Uterus (tissue), 4 donors: ENCODE measurements at places on chromosomes 11 and 22. TPM values are rescaled to one million over a fixed set of nuclear protein-coding genes. Genes with fewer than 3 reads are reported as not detected.
A peak's percentile ranks its signal among the peaks of the same experiment; 100 is the strongest.

The SYCE3 gene
- not detected for total RNA-seq

The CHRNA10 gene
- total RNA-seq = not detected

The NNMT gene
- total RNA-seq = 4.6 TPM

The GRIA4 gene
- not detected for total RNA-seq

The ESAM gene
- 91.6 TPM for total RNA-seq

The KCTD14 gene
- 6.7 TPM for total RNA-seq

The CARNS1 gene
- total RNA-seq = not detected

The ART5 gene
- total RNA-seq = not detected

The RTN4RL2 gene
- not detected for total RNA-seq

The CENPM gene
- total RNA-seq = not detected

The P2RX3 gene
- 0.69 TPM for total RNA-seq

The CD3G gene
- not detected for total RNA-seq

- H3K27me3 ChIP-seq = no peaks in the 10 kb centered on the region
- no peak overlapping the region for H3K4me3 ChIP-seq
- no peak overlapping the region for H3K27ac ChIP-seq
- no peaks in the 10 kb centered on the region for H3K36me3 ChIP-seq
- H3K4me1 ChIP-seq = no peaks in the 10 kb centered on the region
Observed at GRCh38 chr11:1468473-1469066, 18.0 kb downstream of the MOB2 start.

- no peak overlapping the region for H3K27ac ChIP-seq
- H3K4me3 ChIP-seq = no peak overlapping the region
- H3K36me3 ChIP-seq = no peaks in the 10 kb centered on the region
- DNase-seq = no peak
- H3K4me1 ChIP-seq = no peaks in the 10 kb centered on the region
Observed at GRCh38 chr11:90434858-90435257, 212.0 kb upstream of the CHORDC1 start.

GRCh38 chr22:41437198-41437597, 9.4 kb downstream of the TOB2 start:
- peaks cover 4% of the 10 kb centered on the region for H3K4me1 ChIP-seq
- no peak overlapping the region for H3K27ac ChIP-seq
- H3K27me3 ChIP-seq = no peaks in the 10 kb centered on the region
- no peaks in the 10 kb centered on the region for H3K36me3 ChIP-seq

DNA sequence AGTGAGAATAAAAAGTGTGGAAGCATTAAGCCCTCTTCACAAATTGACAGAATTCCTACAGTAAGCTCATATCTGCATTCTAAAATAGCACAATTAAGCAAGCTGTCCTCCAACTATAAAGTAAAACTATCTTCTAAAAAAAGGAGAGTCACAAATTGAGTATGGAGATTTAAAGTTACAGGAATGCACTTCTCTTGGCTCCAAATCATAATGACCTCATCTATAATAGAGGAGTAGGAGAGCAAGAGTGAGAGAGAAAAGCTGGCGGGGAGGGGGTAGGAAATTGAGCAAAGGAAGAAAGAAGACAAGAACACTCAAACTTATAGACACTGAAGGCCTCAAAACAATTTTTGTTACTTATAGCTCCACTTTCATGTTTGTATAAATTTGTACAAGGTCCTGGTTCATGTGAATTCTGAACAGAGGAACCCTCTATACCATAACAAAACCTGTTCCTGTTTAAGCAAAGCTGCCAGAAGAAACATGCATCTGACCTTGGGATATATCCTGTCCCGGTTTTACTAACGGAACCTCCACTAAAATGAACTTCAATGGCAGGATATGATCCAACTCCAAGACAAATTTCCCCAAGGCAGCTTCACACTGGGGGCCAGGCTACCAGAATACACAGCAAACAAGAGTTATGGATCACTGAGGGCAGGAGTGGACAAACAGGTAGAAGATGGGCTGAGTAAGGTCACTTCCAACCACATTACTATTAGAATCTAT, 37.2 kb downstream of the SLC35F2 start:
- no peak overlapping the region for H3K4me3 ChIP-seq
- DNase-seq = no peak
- no peaks in the 10 kb centered on the region for H3K27me3 ChIP-seq
- no peaks in the 10 kb centered on the region for H3K36me3 ChIP-seq
- no peak overlapping the region for H3K27ac ChIP-seq

DNA sequence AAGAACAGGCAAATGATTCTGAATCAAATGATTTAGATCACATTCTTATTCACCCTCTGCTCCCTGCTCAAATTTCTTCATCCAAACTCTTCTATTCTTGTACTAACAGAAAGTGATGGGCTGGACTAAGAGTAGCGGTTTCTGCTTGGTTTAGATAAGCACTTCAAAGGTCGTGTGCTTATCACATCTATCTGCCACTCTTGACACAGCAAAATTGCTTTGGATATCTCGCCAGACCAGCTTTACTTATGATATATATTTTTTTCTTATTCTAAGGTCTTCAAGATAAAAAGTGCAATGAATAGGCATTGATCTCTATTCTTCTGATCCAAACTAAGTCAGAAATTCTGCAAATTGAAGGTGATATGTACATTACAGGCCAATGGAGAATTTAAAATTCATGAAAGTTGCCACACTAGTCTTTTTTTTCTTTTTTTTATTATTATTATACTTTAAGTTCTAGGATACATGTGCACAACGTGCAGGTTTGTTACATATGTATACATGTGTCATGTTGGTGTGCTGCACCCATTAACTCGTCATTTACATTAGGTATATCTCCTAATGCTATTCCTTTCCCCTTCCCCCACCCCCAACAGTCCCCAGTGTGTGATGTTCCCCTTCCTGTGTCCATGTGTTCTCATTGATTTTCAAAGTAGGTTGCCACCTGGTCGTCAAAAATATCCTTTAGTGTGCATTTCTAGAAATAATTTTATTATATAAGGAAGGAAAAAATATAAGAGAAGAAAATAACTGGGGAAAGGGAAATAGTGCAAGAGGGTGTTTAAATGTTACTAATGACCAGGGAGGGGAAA, 1941.0 kb upstream of the RAG2 start:
- H3K27ac ChIP-seq = no peak overlapping the region
- no peak overlapping the region for H3K4me3 ChIP-seq
- DNase-seq = no peak
- H3K36me3 ChIP-seq = no peaks in the 10 kb centered on the region

DNA sequence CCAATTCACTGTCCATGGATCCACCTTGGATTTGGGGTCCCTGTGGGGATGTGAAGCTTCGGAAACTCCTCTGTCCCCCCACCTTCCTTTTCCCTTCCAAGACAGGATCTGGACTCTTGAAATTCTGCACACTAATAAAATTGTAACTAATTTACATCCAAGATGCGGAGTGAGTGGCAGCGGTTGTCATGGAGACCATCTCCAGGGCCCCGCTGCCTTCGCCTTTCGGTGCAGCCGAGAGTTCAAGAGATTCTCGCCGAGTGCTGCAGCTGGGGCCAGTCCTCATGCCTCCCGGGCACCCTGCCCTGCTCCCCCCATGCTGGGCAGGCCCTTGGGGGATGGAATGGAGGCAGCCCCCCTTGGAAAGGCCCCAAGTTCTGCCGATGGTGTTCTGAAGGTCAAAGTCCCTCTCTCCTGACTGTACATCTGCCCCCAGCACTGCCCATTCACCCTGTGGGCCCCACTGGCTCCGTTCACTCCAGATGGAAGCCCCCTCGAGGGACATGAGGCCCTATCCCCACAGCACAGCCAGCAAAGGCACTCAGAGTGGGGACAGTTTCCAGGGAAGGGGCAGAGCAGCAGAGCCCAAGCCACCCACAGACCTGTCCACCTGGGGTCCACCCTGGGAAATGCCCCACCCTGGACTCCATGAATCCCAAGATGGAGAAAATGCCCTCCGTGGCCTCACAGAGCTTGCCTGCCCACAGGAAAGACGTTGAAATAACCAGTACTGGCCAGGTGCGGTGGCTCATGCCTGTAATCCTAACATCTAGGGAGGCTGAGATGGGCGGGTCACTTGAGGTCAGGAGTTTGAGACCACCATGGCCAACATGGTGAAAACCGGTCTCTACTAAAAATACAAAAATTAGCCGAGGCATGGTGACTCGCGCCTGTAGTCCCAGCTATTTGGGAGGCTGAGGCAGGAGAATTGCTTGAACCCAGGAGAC, 25.9 kb downstream of the IGLL1 start:
- no peaks in the 10 kb centered on the region for H3K4me1 ChIP-seq
- no peak overlapping the region for H3K4me3 ChIP-seq
- no peak overlapping the region for H3K27ac ChIP-seq
- no peaks in the 10 kb centered on the region for H3K27me3 ChIP-seq
- H3K36me3 ChIP-seq = no peaks in the 10 kb centered on the region

- H3K4me1 ChIP-seq = no peaks in the 10 kb centered on the region
- DNase-seq = no peak
- no peak overlapping the region for H3K4me3 ChIP-seq
- H3K27ac ChIP-seq = no peak overlapping the region
Observed at GRCh38 chr22:24938741-24939341, 7.7 kb downstream of the LHFPL7 start.

DNA sequence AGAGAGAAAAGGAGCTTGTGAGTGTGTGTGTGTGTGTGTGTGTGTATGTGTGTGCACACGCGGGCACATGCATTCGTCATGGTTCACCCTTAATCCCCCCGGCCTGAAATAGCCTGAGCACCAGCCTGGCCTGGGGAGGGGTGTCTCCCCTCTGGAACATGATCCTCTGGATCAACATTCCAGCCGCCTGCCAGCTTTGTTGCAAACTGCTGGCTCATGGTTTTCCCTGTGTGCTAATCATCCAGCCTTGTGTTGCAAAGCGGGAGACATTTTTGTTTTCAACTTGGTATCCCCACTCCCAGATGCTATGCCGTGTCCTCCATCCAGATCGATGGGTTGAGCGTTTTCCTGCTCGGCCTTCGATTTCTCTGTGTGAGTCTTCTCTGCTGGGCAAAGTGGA, 94.3 kb downstream of the FEZ1 start:
- H3K4me3 ChIP-seq = no peak overlapping the region
- H3K27me3 ChIP-seq = no peaks in the 10 kb centered on the region
- no peak for DNase-seq
- no peaks in the 10 kb centered on the region for H3K4me1 ChIP-seq
- H3K27ac ChIP-seq = no peak overlapping the region
- no peaks in the 10 kb centered on the region for H3K36me3 ChIP-seq

GRCh38 chr11:115145324-115145723, 358.9 kb downstream of the CADM1 start:
- H3K36me3 ChIP-seq = no peaks in the 10 kb centered on the region
- H3K4me3 ChIP-seq = no peak overlapping the region
- no peaks in the 10 kb centered on the region for H3K4me1 ChIP-seq
- no peak overlapping the region for H3K27ac ChIP-seq
- no peak for DNase-seq

DNA sequence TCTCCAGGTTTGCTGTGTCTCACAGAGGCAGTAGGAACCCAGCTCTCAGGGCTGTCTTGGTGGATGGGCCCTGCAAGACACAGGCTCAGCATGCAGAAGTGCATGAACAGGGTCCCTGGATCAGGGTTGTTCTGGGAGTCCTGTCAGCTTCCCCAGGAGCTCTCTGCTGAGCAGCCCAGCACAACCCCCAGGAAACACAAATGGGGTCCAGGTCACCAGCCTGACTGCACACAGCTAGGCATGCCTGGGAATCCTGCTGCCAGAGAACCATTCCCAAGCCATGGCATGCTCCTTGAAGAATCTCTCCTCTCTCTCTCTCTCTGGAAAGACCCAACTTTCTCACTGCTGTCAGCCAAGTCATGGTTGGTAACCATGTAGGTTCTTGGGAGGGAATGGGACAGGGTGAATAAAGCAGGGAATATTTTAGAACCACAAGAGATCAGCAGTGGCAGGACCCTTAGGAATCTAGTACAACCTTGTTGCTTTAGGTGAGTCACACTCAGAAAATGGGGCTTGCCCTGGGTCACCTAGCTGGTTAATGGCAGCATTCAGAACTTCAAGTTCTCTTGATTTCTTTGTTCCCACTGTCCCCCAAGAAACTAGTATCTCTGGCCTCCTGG, 21.4 kb downstream of the TUB start:
- no peak overlapping the region for H3K27ac ChIP-seq
- no peaks in the 10 kb centered on the region for H3K36me3 ChIP-seq
- no peak for DNase-seq

GRCh38 chr22:17137170-17137569, 16.0 kb upstream of the TMEM121B start:
- no peaks in the 10 kb centered on the region for H3K4me1 ChIP-seq
- DNase-seq = no peak
- H3K36me3 ChIP-seq = no peaks in the 10 kb centered on the region
- no peak overlapping the region for H3K27ac ChIP-seq
- no peak overlapping the region for H3K4me3 ChIP-seq
- H3K27me3 ChIP-seq = no peaks in the 10 kb centered on the region

DNA sequence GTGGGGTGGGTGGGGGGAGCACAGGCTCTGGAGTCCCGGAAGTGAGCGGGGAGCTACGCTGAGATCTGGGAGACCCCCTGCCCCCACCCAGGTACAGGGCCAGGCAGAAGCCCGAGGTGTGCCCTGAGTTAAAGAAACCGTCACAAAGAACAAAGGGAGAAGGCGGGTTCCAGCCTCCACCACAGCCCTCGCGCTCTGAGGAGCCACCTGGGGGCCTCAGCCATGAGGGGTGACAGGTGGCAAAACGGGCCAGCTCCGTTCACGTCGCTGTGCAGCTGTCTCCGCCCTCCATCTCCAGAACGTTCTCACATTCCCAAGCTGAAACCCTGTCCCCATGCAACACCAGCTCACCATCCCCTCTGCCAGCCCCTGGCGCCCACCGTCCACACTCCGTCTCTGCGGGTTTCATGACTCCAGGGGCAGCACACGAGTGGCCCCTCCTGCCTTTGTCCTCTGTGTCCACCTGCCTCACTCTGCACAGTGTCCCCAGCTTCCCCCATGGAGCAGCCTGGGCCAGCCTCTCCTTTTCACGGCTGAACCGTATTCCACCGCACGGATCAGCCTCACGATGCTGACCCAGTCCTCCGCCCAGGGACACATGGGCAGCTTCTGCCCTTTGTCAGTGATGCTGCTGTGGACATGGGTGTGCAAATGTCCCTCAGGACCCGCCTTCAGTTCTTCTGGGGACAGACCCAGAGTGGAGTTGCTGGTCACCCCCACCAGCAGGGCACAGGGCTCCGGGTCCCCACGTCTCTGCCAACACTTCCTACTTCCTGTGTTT, 1.7 kb upstream of the MUC5B start:
- no peaks in the 10 kb centered on the region for H3K36me3 ChIP-seq
- no peak for DNase-seq
- no peaks in the 10 kb centered on the region for H3K4me1 ChIP-seq
- H3K27ac ChIP-seq = no peak overlapping the region
- H3K4me3 ChIP-seq = no peak overlapping the region

GRCh38 chr11:72436661-72437060, 2.3 kb upstream of the CLPB start:
- DNase-seq = no peak
- H3K36me3 ChIP-seq = no peaks in the 10 kb centered on the region
- H3K4me3 ChIP-seq = no peak overlapping the region
- H3K4me1 ChIP-seq = no peaks in the 10 kb centered on the region
- H3K27me3 ChIP-seq = no peaks in the 10 kb centered on the region

- DNase-seq = peak; percentile 87
- no peaks in the 10 kb centered on the region for H3K27me3 ChIP-seq
- H3K36me3 ChIP-seq = no peaks in the 10 kb centered on the region
- no peaks in the 10 kb centered on the region for H3K4me1 ChIP-seq
- peak overlapping the region; percentile 99 for H3K4me3 ChIP-seq
- peak overlapping the region; percentile 91 for H3K27ac ChIP-seq
Observed at GRCh38 chr11:65317025-65317786, 2.5 kb downstream of the CDC42EP2 start.
